AG09309 (cell line): ENCODE measurements at places on chromosomes 13 and 19.

- no peak for DNase-seq
These were observed 8.6 kb upstream of the PEAK3 start for GRCh38 chr19:2290441-2291184.

DNA sequence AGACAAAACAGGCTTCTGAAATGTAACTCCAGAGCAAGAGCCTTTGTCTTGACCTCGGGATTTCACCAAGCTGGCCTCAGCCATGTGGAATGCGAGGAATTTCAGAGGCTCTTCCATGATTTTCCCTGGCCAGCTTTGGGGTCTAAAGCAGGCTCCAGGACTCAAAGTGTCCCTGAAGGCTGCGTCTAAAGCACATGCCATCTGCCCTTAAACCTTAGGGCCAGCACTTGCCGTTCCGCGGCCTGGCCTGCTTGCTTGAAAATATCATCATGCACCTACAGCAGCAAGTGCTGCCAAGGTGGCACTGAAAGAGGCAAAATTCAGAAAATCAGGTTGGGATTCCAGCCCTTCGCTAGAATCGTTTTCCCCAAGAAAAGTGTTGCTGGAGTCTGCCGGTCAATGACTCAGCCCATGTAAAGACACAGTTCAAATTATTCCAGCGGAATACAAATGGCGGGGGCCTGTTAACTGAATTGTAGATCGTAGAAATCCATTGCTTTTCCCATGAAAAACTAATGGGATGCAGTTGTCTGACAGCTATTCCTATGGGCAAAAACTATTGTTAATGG is 105.7 kb upstream of the RAP2A start:
- peak; percentile 41 for DNase-seq

GRCh38 chr13:100209857-100210825 is 121.2 kb downstream of the PCCA start:
- DNase-seq: no peak

GRCh38 chr13:87570669-87571068 is 100.5 kb upstream of the SLITRK5 start:
- no peak for DNase-seq

DNA sequence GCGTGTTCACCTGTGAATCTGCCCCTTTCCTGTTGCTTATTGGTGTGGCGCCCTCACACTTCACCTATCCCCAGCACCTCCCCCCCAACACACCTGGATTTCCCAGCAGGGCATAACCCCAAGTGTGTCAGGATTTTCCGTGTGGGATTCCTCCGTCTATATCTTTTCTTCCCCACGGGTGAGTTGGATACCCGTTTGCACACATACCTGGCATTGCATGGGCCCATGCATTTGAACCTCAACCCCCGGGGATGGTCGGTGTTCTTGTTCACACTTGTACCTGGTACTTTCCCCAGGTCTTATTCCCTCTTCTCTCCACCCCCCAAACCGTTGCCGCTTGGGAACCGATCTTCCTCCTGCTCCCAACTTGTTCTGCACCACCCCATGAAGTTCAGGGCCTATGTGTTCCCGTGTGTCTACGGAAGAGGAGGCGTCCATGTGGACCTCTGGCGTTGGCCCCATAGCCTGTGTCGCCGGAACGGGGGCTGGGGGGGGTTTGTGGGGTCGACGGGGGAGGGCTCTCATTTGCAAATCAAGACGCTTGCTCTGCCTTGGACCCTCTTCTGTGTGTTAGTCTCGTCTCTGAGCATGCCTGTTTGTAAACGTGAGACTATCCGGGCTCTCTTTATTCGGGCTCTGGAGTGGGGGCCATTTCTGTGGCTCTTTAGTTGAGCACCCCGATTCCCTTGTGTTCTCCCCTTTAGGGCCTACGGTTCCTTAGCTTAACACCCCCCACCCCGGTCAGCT is 1.7 kb downstream of the PRR12 start:
- DNase-seq: no peak

- DNase-seq: no peak
These were observed 830.6 kb upstream of the SLITRK5 start for GRCh38 chr13:86840250-86841191.

DNA sequence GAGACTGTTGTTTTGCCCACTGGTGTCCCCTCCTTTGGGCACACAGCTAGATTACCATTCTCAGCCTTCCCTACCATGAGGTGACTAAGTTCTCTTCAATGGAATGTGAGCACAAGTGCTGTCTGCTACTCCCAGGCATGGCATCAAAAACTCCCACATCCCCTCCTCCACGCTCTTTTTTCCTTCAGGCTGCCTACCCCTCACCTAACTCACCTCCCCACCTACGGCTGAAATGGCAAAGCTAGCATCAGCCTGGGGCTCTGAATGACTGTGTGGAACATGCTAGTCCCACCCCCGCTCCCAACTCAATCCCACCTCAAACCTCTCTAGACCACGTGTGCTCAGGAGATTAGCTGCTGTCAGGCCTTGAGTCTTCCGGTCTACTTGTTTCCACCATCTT is 512.2 kb downstream of the DIAPH3 start:
- DNase-seq: no peak

GRCh38 chr13:25796474-25796873 is 255.3 kb downstream of the SHISA2 start:
- no peak for DNase-seq

DNA sequence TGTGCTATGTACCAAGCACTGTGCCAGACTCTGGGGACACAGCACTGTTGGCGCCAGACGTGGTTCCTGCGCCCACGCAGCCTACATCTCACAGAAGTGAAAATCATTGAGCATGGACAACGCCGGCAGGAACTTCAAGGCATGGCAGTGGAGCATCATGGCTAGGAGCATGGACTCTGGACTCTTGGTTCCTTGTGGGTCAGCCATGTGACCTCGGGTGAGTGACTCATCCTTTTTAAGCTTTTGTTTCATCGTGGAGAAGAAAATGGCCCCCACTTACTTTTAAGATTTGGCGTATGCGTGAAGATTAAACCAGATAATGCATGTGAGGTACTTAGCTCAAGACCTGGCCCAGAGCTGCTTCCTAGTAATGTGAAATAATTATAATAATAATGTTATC is 988.5 kb downstream of the UQCRFS1 start:
- DNase-seq: no peak

DNA sequence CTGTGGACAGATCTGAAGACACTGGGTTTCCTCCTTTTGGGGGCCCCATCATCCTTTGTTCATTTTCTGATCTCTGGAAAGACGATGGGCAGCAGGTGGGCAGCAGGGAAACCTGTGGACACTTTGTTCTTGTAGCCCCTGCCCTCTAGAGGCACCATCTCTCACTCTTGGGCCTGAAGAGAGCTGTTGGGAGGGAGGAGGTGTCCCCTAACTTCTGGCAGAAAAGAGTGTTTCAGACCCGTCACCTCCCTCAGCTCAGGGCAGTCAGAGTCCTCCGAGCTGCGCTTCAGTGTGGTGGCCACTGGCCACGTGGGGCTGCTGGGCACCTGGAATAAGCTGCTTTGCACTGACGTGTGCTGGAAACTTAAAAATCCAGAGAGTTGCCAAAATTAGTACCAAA is 26.9 kb upstream of the RNF17 start:
- no peak for DNase-seq

- no peak for DNase-seq
These were observed 56.0 kb upstream of the RGCC start for GRCh38 chr13:41401366-41401765.

- DNase-seq: no peak
These were observed 123.7 kb upstream of the FBXL3 start for GRCh38 chr13:77150651-77151050.

GRCh38 chr13:95050800-95051615 is 250.2 kb downstream of the ABCC4 start:
- no peak for DNase-seq

- no peak for DNase-seq
These were observed 65.5 kb downstream of the TSHZ3 start for GRCh38 chr19:31283701-31284100.

DNA sequence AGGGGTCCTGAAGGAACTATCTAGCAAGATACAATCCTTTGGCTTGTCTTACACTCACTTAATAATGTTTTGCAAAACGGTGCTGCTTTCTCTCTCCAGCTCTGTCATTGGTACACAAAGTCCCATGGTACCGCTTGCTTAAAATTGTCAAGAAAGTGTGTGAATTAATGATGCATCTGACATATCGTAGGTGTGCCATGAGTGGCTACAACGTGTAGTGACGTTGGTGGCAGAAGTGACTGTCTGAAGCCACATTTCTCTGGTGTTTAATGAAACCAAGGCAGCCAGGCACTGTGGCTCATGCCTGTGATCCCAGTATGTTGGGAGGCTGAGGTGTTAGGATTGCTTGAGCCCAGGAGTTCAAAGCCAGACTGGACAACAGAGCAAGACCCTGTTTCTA is 2.6 kb downstream of the HSH2D start:
- DNase-seq: no peak

DNA sequence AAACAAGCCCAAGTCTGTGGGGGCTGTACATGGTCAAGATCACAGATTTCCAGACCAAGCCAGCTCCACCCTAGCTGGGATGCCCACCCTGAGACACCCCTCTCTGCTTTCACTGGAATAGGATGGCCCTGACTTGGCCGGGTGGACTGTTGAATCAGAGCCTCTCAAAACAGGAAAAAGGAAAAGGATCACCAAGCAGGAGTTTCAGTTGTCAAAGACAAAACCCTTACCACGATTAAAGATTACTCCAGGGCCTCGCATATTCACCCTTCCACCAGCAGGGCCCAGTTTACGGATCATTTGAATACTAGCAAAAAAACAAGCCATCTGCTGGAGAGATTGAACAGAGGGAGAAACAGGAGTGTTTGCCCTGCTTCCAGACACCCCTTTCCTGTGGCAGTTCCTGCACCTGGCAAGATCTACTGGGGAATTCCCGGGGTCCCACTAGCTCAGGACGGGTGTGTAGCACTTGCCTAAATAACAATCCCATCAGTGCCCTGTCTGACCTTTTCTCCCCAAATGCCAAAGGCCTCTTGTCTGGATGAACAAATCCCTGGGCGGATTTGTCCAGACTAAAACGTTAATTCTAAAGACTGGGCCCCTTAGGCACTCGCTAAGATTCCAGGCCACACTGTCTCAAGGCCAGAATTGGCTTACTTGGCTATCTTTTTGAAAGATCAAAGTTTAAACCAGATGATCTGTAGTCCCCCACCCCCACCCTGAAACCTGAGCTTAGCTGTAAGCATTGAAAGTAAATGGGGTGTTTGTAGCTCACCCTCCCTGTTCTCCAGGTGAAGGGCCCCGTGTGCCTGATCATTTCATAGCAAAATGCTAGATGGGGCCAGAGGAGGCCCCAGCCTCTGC is 38.4 kb downstream of the ACTN4 start:
- DNase-seq: no peak

DNA sequence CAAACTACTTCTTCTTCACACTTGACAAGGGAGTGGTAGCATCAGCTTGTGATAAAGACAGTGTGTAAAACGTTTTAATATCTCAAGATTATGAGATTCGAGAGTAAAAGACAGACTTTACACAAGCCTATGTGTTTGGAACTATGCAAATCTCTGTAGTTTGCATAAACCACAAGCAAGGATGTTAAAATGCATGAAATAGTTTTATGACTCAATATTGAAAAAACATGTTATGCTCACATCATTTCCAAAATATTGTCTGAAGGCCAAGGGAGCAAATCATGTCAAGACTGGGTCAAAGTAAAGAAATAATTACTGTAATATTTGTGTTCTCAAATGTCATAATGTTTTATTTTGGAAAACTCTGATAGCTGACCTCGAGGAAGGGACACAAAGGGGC is 316.8 kb upstream of the KLF12 start:
- DNase-seq: no peak

DNA sequence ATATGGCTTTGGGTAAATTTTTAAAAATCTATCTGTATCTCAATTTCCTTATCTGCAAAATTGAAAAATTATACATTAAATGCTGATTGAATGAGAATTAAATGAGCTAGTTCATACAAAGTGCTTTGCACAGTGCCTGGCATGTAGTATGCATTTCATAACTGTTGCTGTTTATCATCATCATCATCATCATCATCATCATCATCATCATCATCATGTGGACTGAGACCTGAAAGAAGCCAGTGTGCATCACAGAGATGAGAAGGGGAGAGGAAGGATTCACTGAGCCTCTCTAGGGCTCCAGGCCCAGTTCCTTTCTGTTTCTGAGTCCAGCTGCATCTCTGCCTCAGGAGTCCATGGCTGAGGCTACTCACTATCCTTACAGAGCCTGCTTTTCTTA is 6.9 kb upstream of the ZC3H13 start:
- DNase-seq: no peak

DNA sequence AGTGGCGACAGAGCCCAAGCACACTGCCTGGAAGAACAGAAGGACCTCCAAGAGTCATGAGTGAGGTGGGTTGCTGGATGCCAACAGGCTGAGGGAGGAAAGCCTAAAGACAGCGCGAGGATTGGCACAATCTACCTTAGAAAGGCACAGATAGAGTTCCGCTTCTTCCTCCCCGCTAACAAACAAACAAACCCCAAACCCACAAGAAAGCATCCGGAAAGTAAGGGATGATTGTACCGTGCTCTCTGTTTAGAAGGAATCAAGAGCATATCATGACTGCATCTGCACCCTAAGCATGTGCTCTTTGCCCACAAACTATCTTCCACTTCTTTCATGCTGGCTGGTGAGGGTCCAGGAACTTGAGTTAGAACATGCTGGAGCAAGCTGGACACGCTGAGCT is 233.0 kb upstream of the KLF12 start:
- no peak for DNase-seq

DNA sequence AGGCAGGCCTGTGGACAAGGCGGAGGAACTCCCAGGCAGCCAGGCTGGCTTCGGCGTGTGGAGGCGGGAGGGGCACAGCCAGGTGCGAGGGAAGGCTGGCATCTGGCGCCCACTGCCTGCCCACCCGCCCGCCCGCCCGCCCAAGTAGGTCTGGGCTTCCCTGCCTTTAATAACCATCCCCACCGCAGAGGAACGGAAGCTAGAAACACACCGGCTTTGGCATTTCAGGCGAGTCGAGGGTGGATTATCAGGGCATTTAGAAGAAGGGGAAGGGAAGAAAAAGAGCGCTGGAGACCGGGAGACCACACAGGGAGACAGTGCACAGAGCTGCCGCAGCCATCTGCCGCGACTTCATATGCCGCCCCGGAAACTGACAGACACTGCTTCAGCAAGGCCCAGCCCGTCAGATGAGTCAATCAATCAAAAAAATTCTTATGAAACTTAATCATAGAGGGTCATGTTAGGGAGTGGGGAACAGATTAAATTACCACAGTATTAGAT is 199.7 kb downstream of the TSHZ3 start:
- no peak for DNase-seq

DNA sequence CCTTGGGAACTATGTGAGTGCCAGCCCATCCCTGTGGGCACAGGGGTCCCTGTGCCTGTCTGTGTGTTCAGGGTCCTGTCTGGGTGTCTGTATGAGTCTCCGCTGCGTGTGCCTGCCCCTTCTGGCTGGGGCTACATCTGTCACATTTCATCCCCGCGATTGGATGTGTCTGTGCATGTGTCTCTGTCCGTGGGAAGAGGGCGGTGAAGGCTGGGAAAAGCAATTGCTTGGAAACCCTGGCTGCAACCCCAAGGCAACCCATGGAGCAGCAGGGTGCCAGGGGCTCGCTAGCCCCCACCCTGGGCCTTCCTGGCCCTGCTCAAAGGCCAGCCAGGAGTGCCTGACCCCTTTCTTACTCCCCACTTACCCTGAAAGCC is 1.4 kb downstream of the MAG start:
- no peak for DNase-seq

- DNase-seq: no peak
These were observed 11.3 kb downstream of the ZNF132 start for GRCh38 chr19:58428617-58429016.

- no peak for DNase-seq
These were observed 375.7 kb upstream of the SPRY2 start for GRCh38 chr13:80716610-80717081.

- no peak for DNase-seq
These were observed 1156.5 kb downstream of the OLFM4 start for GRCh38 chr13:54185101-54185500.

- no peak for DNase-seq
These were observed 85.8 kb upstream of the UBL3 start for GRCh38 chr13:29936051-29936813.
